GM23338 (cell line): ENCODE measurements at places on chromosomes 16 and 17. TPM values are rescaled to one million over a fixed set of nuclear protein-coding genes. Genes with fewer than 3 reads are reported as not detected.

GRCh38 chr16:57786632-57787518 is 15.4 kb downstream of the KIFC3 start:
- no peak for DNase-seq
- no peak overlapping the region for H3K27ac ChIP-seq
- no peaks in the 10 kb centered on the region for H3K36me3 ChIP-seq
- no peak overlapping the region for H3K4me3 ChIP-seq
- H3K4me1 ChIP-seq, result peaks cover 3% of the 10 kb centered on the region; the same call in 1 of the 2 replicates
- H3K27me3 ChIP-seq, result no peaks in the 10 kb centered on the region

- peaks cover 10% of the 10 kb centered on the region; the same call in 1 of the 2 replicates for H3K36me3 ChIP-seq
- peaks cover 24% of the 10 kb centered on the region for H3K4me1 ChIP-seq
- peak overlapping the region; percentile 98 for H3K4me3 ChIP-seq
- DNase-seq, result peak; percentile 87
- H3K27me3 ChIP-seq, result 0 out of 2 replicates have a peak, but pooled peaks cover 10% of the 10 kb centered on the region
Observed at GRCh38 chr16:3282103-3282729, 1.1 kb upstream of the ZNF263 start.

GRCh38 chr16:2963074-2963722 is 877 bp upstream of the KREMEN2 start:
- H3K27ac ChIP-seq, result no peak overlapping the region
- peaks cover 15% of the 10 kb centered on the region; the same call in 1 of the 2 replicates for H3K4me1 ChIP-seq
- peak overlapping the region; percentile 83 for H3K4me3 ChIP-seq
- no peak for DNase-seq

DNA sequence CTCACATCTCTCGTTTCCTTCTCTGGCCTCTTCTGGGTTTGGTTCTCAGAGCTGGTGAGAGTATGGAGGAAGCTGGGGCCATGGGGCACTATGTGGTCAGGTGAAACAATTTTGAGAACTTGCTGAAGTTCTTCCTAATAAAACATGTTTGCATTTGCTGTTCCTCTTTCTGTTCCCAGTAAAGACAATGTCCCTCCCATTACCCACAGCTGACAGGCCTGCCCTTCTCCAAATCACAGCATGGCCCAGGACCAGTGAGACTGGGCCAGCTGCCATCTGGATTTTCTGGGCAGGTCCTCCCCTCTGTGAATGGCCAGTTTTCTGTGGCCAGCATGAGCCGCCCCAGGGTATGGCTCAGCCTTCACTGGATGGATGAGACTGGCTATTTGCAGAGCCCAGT is at the start of gene CD300H:
Gene CD300H, minus strand, starts transcription at position 113 of the 400 bp plus-strand sequence.
- H3K4me3 ChIP-seq, result no peak within 1 kb of the TSS
- no peak for DNase-seq
- no peaks in the 10 kb centered on the region for H3K27me3 ChIP-seq

DNA sequence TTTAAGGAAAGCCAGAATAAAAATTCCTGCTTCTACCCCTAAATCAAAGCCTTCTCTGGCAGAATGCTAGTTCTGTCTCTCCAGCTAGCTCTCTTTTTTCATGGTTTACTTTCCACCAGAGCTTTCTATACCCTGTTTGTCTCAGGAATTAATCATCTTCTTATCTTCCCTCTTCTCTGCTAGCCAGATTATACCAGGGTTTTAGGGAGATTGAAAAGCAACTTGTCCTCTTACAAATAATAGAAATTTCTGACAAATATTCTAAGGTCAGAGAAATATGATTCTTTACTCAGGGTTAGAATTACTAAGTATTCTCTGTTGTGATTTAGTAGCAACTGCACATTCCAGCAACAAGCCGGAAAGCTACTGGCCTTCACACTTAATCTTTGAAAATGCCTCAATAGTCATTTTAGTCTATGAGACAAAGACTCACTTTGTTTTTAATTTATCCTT is 166.4 kb downstream of the TANC2 start:
- no peaks in the 10 kb centered on the region for H3K27me3 ChIP-seq
- H3K4me1 ChIP-seq, result peaks cover 20% of the 10 kb centered on the region
- H3K4me3 ChIP-seq, result no peak overlapping the region
- no peak overlapping the region; the same call in 1 of the 2 replicates for H3K27ac ChIP-seq

GRCh38 chr17:379531-380465 is 27.2 kb upstream of the RPH3AL start:
- no peak overlapping the region for H3K4me3 ChIP-seq
- H3K36me3 ChIP-seq, result no peaks in the 10 kb centered on the region
- no peak overlapping the region for H3K27ac ChIP-seq

DNA sequence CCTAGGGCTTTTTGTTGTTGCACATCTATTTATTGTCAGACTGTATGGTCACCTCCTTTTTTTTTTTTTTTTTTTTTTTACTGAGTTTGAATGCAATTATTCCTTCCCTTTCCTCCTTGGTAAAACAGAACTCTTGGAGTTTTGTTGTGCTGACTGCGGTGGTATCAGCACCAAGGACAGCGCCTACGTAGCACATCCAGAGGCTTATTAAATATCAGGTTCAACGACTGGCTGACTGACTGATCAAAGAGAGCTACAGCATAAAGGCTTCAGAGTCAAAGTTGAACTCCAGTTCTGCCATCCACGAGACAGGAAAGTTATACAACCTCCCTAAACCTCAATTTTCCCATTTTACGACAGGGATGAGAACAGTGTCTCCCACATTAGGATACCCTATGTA is 86.1 kb upstream of the RBFOX1 start:
- H3K27ac ChIP-seq, result no peak overlapping the region
- H3K27me3 ChIP-seq, result no peaks in the 10 kb centered on the region
- peak; percentile 21 for DNase-seq
- H3K4me1 ChIP-seq, result no peaks in the 10 kb centered on the region
- no peak overlapping the region for H3K4me3 ChIP-seq

- H3K27me3 ChIP-seq, result no peaks in the 10 kb centered on the region
- DNase-seq, result no peak
- H3K4me3 ChIP-seq, result no peak overlapping the region
- H3K36me3 ChIP-seq, result no peaks in the 10 kb centered on the region
- H3K27ac ChIP-seq, result no peak overlapping the region
Observed at GRCh38 chr16:48909231-48909630, 299.3 kb upstream of the N4BP1 start.

GRCh38 chr17:50206604-50207293 is 5.3 kb upstream of the COL1A1 start:
- peak; percentile 83 for DNase-seq
- H3K4me3 ChIP-seq, result peak overlapping the region; percentile 42
- H3K27me3 ChIP-seq, result peaks cover 20% of the 10 kb centered on the region

DNA sequence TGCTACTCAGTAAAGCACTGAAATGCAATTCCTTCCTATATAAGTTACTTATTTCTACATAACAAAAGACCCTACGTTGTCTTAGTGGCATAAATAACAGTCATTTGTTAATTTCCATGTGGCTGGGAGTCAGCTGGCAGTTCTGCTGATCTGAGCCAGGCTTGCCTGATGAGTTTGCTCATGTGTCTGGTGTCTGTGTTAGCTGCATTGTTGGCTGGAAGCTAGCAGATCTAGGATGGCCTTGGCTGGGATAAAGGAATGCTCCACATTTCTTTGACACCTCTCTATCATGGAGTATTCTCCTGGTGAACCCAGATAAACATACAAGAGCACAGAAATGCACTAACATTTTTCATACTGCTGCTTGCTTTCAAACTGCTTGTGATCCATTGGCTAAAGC is 264.4 kb upstream of the MON1B start:
- H3K4me3 ChIP-seq, result no peak overlapping the region
- H3K27ac ChIP-seq, result no peak overlapping the region
- DNase-seq, result peak; percentile 8
- H3K27me3 ChIP-seq, result no peaks in the 10 kb centered on the region
- H3K4me1 ChIP-seq, result peaks cover 8% of the 10 kb centered on the region

DNA sequence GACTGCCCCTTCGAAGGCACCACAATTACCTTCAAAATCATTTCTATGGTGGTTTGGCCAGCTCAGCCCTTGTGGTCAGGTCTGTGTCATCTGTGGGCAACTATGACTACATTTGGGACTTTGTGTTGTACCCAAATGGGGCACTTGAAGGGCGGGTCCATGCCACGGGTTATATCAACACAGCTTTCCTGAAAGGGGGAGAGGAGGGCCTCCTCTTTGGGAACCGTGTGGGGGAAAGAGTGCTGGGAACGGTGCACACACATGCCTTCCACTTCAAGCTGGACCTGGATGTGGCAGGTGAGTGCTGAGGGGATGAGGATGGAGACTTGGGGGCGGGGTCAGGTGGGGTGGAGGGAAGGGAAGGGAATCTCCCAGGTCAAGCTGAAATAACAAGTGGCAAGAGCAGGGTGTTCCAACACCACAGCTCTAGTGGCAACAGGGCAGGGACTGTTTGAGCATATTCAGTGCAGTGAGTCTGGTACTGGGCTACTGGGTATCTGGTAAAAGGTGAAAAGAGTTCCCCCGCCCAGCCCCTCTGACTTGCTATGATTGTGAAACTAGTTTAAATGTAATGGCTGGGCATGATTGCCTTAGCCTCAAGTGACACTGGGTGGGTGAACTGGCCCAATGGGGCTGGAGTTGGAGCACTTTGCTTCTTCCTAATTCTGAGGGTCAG is 1.7 kb downstream of the AOC2 start:
- H3K27ac ChIP-seq, result no peak overlapping the region; the same call in 1 of the 2 replicates
- no peaks in the 10 kb centered on the region for H3K27me3 ChIP-seq
- no peak for DNase-seq

DNA sequence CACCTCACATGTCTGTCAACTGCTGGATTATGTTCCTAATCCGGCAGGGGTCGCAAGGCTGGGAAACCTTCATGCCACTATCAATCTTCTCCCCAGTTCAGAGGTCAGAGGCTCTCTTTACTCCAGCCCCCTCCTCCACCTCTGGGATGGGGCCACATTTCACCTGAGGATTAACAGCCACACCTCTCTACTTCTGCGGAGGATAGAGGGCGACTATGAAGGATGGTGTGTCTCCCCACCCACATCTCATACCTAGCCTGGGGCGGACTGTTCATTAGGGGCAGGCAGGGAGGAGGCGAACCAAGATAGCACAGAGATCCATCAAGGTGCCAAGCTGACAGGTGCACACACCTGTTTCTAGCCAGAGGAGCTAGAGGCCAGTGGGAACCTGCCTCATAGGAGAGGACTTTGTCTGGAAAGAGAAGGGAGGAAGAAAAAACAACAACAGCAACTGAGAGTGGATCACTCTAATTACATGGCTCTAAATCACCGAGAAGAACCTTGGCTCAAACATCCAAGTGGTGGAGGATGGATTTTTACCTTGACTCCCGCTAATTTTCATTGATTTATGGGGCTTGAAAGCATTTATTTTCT is 41.9 kb upstream of the SKAP1 start:
- no peaks in the 10 kb centered on the region for H3K36me3 ChIP-seq
- no peak overlapping the region for H3K27ac ChIP-seq
- peaks cover under 1% of the 10 kb centered on the region; the same call in 1 of the 2 replicates for H3K27me3 ChIP-seq
- H3K4me3 ChIP-seq, result no peak overlapping the region

- H3K4me1 ChIP-seq, result peaks cover 10% of the 10 kb centered on the region
- peak overlapping the region; percentile 99; the same call in 1 of the 2 replicates for H3K27ac ChIP-seq
- no peak overlapping the region for H3K4me3 ChIP-seq
- H3K36me3 ChIP-seq, result no peaks in the 10 kb centered on the region
- DNase-seq, result no peak
Observed at GRCh38 chr17:21044971-21045370, 2.2 kb upstream of the USP22 start.

GRCh38 chr16:88688013-88688778 is 1.9 kb upstream of the SNAI3 start:
- peaks cover 10% of the 10 kb centered on the region for H3K27me3 ChIP-seq
- H3K4me1 ChIP-seq, result peaks cover 9% of the 10 kb centered on the region
- H3K4me3 ChIP-seq, result no peak overlapping the region
- no peaks in the 10 kb centered on the region for H3K36me3 ChIP-seq
- no peak overlapping the region for H3K27ac ChIP-seq
- no peak for DNase-seq

DNA sequence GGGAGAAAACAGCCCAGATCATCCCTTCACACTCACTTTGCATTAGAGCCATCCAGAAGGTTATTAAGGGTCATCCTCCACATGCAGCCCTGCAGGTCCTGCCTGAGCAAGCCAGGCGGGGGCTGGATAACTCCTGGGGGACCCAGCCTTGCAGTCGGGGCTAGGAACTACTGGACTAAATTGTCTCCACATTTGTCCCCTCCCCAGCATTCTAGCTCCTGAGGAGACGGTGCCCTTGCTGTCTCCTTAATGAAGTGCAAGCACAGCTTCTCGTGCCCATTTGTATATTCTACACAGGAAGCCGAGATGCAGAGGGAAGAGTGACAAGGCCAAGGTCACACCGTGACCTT is 185.2 kb downstream of the C16orf95 start:
- no peak for DNase-seq
- no peaks in the 10 kb centered on the region for H3K27me3 ChIP-seq
- no peak overlapping the region for H3K27ac ChIP-seq

- peaks cover 17% of the 10 kb centered on the region for H3K4me1 ChIP-seq
- DNase-seq, result peak; percentile 62
- peak overlapping the region; percentile 65 for H3K27ac ChIP-seq
- no peak overlapping the region for H3K4me3 ChIP-seq
- H3K36me3 ChIP-seq, result no peaks in the 10 kb centered on the region
Observed at GRCh38 chr17:59846394-59847165, 46.2 kb downstream of the TUBD1 start.

DNA sequence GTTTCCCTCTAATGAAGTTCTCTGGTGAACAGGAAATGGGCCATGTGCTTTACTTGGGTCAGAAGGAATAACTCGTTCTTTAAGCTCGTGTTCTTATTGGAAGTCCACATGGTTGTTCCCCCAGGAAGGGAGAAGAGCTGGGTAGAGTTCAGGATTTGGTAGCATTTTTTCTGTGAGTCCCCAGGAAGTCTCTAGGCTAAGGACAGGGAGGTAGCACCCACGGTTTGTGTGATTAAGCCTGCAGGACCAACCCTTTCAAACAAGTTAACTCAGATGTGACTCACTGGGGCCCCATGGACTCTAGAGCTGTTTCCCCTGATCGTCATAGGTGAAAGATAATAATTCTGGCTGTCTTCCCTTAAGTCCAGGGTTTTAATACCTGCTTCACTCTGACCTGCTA is 16.4 kb downstream of the SAP30BP start:
- H3K27me3 ChIP-seq, result no peaks in the 10 kb centered on the region
- no peaks in the 10 kb centered on the region for H3K36me3 ChIP-seq
- no peak for DNase-seq

- no peak overlapping the region for H3K27ac ChIP-seq
- peaks cover 17% of the 10 kb centered on the region for H3K4me1 ChIP-seq
- no peak for DNase-seq
- no peak overlapping the region for H3K4me3 ChIP-seq
- H3K36me3 ChIP-seq, result no peaks in the 10 kb centered on the region
Observed at GRCh38 chr17:73281928-73282327, 20.2 kb upstream of the CPSF4L start.

GRCh38 chr16:20383106-20384029 is 21.2 kb downstream of the PDILT start:
- H3K27me3 ChIP-seq, result no peaks in the 10 kb centered on the region
- H3K4me1 ChIP-seq, result peaks cover 2% of the 10 kb centered on the region; the same call in 1 of the 2 replicates
- H3K36me3 ChIP-seq, result no peaks in the 10 kb centered on the region
- peak; percentile 92 for DNase-seq
- no peak overlapping the region for H3K27ac ChIP-seq
- no peak overlapping the region for H3K4me3 ChIP-seq

GRCh38 chr17:26809033-26809432 is 484.9 kb upstream of the WSB1 start:
- H3K4me1 ChIP-seq, result no peaks in the 10 kb centered on the region
- H3K36me3 ChIP-seq, result peaks cover 12% of the 10 kb centered on the region
- no peaks in the 10 kb centered on the region for H3K27me3 ChIP-seq
- DNase-seq, result no peak
- no peak overlapping the region for H3K27ac ChIP-seq
- H3K4me3 ChIP-seq, result no peak overlapping the region

The E2F4 gene
- 67.0 and 67.2 TPM in 2 replicates for polyA plus RNA-seq

The P2RX5 gene
- 7.4 and 7.5 TPM in 2 replicates for polyA plus RNA-seq

The PPP1R9B gene
- polyA plus RNA-seq, result 1.9 and 2.1 TPM in 2 replicates

The CTF1 gene
- polyA plus RNA-seq, result 0.24 and 0.43 TPM in 2 replicates

The TMC8 gene
- 1.3 and 1.8 TPM in 2 replicates for polyA plus RNA-seq

The CLEC10A gene
- polyA plus RNA-seq, result not detected in 2 replicates

The AHSP gene
- polyA plus RNA-seq, result 2.0 and 2.1 TPM in 2 replicates

The PTGES3L gene
- 2.0 and 2.5 TPM in 2 replicates for polyA plus RNA-seq

The RNF43 gene
- polyA plus RNA-seq, result 0.58 and 0.66 TPM in 2 replicates
